Nephron progenitor cell (in vitro differentiated cells): ENCODE measurements at places on chromosomes 6 and 20.

DNA sequence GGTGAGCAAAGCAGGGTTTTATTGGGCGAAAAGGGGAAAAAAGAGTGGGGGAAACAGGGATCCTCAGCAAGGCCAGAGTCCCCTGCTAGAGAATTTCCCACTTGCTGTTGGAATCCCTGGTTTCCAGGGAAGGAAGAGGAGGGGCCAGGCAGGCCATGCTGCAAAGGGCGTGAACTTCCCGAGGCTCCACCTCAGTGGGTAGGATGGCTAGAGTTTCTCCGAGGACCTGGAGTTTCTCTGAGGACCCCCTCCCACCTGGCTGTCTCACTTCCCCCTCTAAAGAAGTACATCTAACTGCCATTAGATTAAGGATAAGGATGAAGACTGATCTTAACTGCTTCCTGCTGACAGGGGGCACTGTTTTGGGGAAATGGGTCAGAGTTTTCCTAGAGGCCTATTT lies 1239.3 kb upstream of the GJE1 start:
- no peak for DNase-seq

- DNase-seq = no peak
These were observed 34.7 kb upstream of the FAM8A1 start for GRCh38 chr6:17565399-17565798.

GRCh38 chr6:26459023-26459810 lies 1.5 kb downstream of the BTN2A1 start:
- DNase-seq = no peak

DNA sequence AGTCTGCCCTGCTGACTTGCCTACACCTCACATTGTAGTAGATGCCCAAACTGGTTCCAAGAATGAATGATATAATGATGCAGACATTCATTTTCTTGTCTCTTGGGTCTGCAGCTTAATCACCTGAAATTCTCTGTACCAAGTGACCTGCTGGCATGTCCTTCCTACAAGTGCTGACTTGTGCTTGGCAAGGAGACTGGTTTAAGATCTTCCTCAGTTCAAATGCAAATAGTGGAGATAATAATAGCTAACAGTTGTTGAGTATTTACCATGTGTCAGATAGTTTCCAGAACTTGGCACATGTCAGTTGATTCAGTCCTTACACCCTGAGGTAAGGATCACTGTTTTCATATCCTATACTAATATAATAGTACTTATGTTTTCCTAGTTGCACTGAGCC lies 223.4 kb downstream of the SLC24A3 start:
- no peak for DNase-seq

- DNase-seq = no peak
These were observed 27.1 kb downstream of the CYP24A1 start for GRCh38 chr20:54146672-54147071.

GRCh38 chr6:38493931-38494547 lies 145.7 kb downstream of the BTBD9 start:
- DNase-seq = peak; percentile 86

DNA sequence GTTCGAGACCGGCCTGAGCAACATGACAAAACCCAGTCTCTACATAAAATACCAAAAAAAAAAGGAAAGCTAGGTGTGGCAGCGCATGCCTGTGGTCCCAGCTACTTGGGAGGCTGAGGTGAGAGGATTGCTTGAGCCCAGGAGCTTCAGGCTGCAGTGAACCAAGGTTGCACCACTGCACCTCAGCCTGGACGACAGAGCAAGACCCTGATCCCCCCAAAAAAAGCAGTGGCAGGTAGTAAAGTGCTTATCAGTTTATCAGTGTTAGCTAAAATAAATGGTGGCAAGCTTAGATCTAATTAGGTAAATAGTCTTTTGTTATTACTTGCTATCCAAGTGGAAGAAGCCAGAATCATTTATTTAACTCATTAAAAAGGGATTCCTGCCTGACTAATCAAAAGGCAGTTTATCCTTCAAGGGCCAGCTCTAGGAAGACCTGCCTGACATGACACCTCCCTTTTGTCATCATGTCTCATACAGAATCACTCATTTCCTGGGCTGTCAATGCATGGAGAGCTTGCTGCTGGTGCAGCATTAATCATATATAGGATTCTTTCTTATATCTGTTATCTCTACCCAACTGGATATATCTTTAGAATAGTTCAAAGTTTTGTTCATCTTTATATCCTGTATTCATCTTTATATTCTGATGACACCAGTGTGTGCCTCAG lies 9.6 kb downstream of the DSTN start:
- DNase-seq = no peak

DNA sequence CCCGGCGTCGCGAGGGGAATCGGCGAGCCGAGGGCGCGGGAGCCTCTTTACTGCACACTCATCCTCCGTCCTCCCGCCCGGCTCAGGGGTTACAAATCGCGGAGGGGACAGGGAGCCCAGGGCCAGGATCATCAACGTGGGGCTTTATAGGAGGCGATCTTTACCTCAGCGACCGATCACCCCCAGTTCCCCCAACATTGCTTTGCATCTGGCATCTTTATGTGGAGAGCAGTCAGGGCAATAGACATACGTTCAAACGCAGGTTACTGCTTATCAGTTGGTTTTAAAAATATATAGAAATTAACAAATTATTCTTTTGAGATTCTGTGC lies 634 bp downstream of the HSF2 start:
- DNase-seq = no peak

DNA sequence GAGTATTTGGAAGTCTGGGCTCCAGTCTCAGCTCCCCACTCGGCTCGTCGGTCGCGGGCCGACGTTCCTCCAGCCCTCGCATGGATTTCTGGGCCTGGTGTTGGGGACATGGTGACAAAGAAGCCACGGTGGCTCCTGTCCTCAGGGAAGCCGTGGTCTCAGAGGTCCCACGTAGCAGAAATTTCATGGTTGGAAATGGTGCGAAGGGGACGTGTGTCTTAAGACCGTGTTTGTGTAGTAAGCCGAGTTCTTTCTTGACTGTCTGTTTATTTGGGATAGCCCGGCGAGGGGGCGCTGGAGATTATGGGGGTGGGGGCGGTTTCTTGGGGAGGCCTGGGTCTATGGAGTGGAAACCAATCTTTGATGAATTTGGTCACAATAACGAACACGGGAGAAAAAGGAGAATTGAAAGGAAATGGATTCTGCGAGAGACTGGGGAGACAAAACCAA lies 23.5 kb upstream of the MAP3K7 start:
- peak; percentile 24 for DNase-seq

DNA sequence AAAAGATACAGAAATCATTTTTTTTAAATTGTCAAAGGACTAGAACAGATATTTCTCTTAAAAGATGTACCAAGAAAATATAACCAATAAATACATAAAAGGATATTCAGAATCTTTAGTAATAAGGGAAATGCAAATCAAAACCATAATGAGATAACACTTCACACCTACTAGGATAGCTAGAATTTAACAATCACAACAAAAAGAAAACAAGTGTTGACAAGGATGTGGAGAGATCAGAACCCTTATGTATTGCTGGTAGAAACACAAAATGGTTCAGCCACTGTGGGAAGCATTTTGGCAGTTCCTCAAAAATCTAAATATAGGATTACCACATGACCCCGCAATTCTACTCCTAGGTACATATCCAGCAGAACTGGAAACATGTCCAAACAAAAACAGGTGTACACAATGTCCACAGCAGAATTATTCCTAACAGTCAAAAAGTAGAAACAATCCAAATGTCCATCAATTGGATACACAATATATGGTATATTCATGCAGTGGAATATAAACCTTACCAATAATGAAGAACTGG lies 211.0 kb downstream of the LRFN2 start:
- no peak for DNase-seq

GRCh38 chr6:150143516-150144293 lies 861 bp downstream of the PPP1R14C start:
- peak; percentile 46 for DNase-seq

GRCh38 chr6:35295521-35296315 lies 1.9 kb upstream of the DEF6 start:
- no peak for DNase-seq

- DNase-seq = no peak
These were observed 11.7 kb downstream of the UBE2V1 start for GRCh38 chr20:50101281-50101680.

DNA sequence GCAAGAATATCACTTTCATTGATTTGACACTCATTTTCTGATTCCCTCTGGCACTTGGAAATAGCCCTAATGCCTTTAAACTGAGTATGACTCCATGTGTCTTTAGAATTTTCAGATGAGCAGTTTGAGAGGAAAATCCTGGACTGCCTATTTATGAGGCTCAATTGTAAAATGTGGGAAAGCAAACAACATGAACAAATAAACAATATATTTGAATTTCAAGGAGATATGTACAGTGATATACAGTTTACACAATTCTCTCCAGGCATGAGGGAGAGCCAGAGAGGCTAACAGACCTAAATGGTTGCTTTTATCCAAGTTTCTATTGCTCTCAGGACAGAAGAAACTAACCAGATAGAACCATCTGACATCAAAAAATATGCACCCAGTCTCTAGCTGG lies 748.2 kb upstream of the NRSN1 start:
- DNase-seq = no peak

- no peak for DNase-seq
These were observed 92.5 kb downstream of the SPTLC3 start for GRCh38 chr20:13101276-13101675.

GRCh38 chr6:41442800-41443501 lies 103.2 kb upstream of the FOXP4 start:
- peak; percentile 92 for DNase-seq

- DNase-seq = peak; percentile 95
These were observed at the start of gene PTK7 for GRCh38 chr6:43075670-43076463. Gene PTK7, plus strand, starts transcription at chr6:43076314. Its CDS starts 175 bp downstream, at chr6:43076489.

- no peak for DNase-seq
These were observed 71.4 kb upstream of the CST7 start for GRCh38 chr20:24877652-24878051.

DNA sequence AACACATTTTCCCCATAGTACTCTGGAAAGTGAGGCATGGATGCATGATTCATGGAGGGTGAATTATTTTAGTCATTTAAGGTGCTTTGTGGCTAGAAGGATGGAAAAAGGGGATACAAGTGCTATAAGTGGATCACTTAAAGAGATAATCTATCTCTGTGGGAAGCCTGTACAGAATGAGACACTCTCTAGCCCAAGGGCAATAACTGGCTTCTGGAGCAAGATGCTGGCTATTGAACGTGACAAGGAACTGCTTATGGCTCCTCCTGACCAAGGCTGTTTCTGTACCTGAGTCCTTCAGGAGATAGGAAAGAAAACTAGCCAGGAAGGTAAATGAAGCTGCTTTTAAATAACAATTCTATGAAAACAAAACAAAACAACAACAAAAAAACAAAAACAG lies 590.7 kb downstream of the EYS start:
- DNase-seq = no peak

- DNase-seq = no peak
These were observed 27.7 kb upstream of the SEC63 start for GRCh38 chr6:107985701-107986100.
